ENCODE measurements at places on chromosomes 11 and 22.

DNA sequence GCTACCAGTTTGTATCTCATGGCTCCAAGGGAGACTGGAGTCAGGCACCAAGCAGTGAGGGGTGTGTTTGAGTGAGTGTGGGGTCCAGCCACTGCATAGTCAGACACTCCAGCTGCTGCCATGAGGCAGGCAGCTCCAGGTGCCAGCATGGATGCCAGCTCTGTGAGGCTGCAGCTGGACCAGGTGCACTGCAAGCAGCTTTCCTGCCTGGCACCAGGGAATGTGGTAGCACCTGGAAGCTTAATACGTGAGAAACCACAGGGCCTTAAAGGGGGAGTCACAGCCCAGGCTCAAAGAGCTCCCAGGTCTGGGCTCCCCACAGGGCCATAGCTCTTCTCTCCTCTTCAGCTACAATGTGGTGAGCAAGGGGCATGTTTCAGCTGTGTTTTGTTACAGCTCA, 817.8 kb upstream of the LUZP2 start:
- DNase-seq: no peak

DNA sequence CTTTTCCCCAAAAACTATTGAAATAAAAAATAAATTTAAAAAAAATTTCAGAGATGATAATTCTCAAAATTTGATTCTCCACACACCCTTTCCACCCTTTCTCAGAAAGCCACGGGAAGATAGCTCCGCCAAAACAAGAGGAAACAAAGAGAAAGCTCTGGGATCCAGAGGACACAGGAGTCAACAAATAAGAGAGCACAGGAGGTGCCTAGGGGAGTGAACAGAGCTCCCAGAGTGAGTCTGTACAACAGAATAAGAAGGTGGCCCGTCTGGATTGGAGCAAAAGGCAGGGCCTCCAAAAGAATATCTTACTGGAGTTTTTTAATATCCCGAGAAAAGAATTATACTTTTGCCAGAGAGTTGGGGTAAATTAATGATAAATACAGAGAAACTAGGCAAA, 96.3 kb upstream of the DRD2 start:
- DNase-seq: no peak

GRCh38 chr22:42344361-42344905, 74.0 kb upstream of the TCF20 start:
- DNase-seq: no peak

DNA sequence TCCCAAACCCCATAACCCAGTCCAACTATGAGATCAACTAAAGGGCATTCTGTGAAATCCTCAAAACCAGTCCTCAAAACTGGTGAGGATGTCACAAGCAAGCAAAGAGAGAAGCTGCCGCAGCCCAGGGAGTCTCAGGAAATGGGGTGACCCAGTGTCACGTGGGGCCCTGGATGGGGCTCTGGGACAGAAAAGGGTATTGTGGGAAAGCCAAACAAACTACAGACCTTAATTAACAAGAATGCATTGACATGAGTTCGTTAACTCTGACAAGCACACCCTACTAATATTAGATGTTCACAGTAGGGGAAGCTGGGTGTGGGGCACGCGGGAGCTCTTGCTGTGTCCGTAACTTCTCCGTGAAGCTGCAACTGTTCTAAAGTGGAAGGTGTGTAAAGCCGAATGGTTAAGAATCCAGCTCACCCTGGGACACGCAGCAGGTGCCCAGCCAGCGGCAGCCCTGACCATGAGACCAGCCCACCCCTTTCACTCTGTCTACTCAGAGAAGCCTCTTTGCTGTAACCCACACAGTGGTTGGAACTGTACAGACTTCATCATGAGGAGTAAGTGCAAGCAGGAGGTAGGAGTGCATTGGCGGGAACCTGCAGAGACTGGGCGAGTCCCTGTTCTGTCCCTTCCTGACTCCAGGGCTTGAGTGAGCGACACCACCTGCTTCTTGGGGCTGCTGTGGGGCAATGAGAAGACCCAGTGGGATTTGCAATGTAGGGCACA, 17.9 kb downstream of the LINC01488 start:
- no peak for DNase-seq
